ENCODE measurements at places on chromosomes 5 and 9. TPM values are rescaled to one million over a fixed set of nuclear protein-coding genes. Genes with fewer than 3 reads are reported as not detected.
A peak's percentile ranks its signal among the peaks of the same experiment; 100 is the strongest.

SPINK7 gene
- not detected for total RNA-seq

PCDHAC1 gene
- 4.1 TPM for total RNA-seq

DRD1 gene
- total RNA-seq = not detected

PTPDC1 gene
- 10.1 TPM for total RNA-seq

DOCK8 gene
- total RNA-seq = 0.58 TPM

GMCL2 gene
- not detected for total RNA-seq

FBLL1 gene
- 5.9 TPM for total RNA-seq

- no peaks in the 10 kb centered on the region for H3K27me3 ChIP-seq
- DNase-seq = no peak
- no peak overlapping the region for H3K4me3 ChIP-seq
- no peaks in the 10 kb centered on the region for H3K36me3 ChIP-seq
Observed at GRCh38 chr9:134545543-134546245, 95.9 kb upstream of the COL5A1 start.

DNA sequence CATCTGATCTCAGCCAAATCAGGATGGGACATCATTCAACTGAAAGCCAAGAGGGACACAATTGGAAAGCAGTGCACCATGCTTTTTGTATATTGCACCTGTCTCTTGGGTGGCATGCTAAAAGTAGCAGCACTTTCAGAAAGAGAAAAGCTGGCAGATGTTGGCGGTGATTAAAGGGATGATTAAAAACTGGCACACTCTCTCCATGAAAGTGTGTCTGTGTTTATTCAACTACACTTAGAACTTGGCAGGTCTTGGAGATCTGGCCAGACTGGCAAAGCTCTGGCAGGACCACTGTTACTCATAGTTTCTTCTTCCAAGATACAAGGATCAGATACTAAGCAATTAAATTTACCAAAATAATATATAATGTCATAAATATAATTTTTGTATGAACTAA is 112.9 kb upstream of the ELAVL2 start:
- no peak overlapping the region for H3K27ac ChIP-seq
- H3K4me1 ChIP-seq = peaks cover 8% of the 10 kb centered on the region
- H3K36me3 ChIP-seq = peaks cover 4% of the 10 kb centered on the region
- H3K27me3 ChIP-seq = no peaks in the 10 kb centered on the region
- H3K4me3 ChIP-seq = no peak overlapping the region

DNA sequence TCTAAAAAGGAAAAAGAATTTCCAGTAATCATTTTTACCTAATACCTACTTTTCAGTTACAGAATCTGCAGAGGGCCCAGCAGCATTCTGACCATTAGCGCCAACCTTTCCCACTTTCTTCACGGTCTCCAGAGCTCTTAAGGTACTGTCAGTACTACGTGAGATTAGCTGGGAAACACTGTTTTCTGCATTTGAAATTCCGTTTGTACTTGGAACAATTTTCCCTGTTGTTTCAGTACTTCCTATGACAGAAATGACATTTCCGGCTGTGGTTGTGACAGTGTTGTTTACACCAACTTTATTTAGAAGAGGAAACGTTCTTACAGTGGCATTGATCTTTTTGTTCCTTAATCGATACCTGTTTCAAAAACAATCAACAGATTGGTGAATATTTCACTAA is 36.9 kb upstream of the PDCL start:
- DNase-seq = no peak
- H3K4me1 ChIP-seq = no peaks in the 10 kb centered on the region
- H3K27ac ChIP-seq = no peak overlapping the region
- H3K36me3 ChIP-seq = peaks cover 29% of the 10 kb centered on the region
- no peaks in the 10 kb centered on the region for H3K27me3 ChIP-seq

- H3K27me3 ChIP-seq = no peaks in the 10 kb centered on the region
- no peaks in the 10 kb centered on the region for H3K4me1 ChIP-seq
- no peak for DNase-seq
- no peak overlapping the region for H3K4me3 ChIP-seq
- H3K36me3 ChIP-seq = no peaks in the 10 kb centered on the region
Observed at GRCh38 chr9:70983723-70984295, 137.6 kb downstream of the TRPM3 start.

- no peak overlapping the region for H3K4me3 ChIP-seq
- H3K27ac ChIP-seq = no peak overlapping the region
- H3K36me3 ChIP-seq = no peaks in the 10 kb centered on the region
Observed at GRCh38 chr5:40555886-40556285, 123.8 kb upstream of the PTGER4 start.

GRCh38 chr5:135569755-135570452 is 8.9 kb downstream of the CXCL14 start:
- H3K36me3 ChIP-seq = no peaks in the 10 kb centered on the region
- peaks cover 10% of the 10 kb centered on the region for H3K4me1 ChIP-seq
- no peak overlapping the region for H3K4me3 ChIP-seq
- DNase-seq = peak; percentile 39
- peaks cover 54% of the 10 kb centered on the region for H3K27me3 ChIP-seq

DNA sequence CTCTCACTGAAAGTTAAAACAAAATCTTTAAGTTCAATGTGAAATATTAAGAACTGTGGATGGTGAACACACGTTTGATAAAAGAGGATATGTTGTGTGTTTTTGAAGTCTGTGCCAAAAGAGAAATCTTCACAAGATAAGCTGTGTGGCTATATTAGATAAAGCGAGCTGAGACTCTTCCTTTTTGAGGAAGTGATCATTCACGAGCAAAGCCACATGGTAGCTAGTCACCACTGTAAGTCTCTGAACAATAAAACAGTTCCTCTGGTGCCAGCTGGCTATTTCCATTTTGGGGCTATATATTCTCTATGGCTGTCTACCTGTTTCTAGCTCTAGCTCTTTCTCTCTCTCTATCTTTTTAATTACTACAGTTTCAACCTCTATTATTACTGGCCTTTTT is 1849.2 kb upstream of the C9orf72 start:
- no peaks in the 10 kb centered on the region for H3K4me1 ChIP-seq
- DNase-seq = no peak
- no peak overlapping the region for H3K4me3 ChIP-seq
- H3K36me3 ChIP-seq = no peaks in the 10 kb centered on the region
- H3K27me3 ChIP-seq = no peaks in the 10 kb centered on the region
